ENCODE measurements at places on chromosomes 5 and 9. TPM values are rescaled to one million over a fixed set of nuclear protein-coding genes. Genes with fewer than 3 reads are reported as not detected.

DNA sequence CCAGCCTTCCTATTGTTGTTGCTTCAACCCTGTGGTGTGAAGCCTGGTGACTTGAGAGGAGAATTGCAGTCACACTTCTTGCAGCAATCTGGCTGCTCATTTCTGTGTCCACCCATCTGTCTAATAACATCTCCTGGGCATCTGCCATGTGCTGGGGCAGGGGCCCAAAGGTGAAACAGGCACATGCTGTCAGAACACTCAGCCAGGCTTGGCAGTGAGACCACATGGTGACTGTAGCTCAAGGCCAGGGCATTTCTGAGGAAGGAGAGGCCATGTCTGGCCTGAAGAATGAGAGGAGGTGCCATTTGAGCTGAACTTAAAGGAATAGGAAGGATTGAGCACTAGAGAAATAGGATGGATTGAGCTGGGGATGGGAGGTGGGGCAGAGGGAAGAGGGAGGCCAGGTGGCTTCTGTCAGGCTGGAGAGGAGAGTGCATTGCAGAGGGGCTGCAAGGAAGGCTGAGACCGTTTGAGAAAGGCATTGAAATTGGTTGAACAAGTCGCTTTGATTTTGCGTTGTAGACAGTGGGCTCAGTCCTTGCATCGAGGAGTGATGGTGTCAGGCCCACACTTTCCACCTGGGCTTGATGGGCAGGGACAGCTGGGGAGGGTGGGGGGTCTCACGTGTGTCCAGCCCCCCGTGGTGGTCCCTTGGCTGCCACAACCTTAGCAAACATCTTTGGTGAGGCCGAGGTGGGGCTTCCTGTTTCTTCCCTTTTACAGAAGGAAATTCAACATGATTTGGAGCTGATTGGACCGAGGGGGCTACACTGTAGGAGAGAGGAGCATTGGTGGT lies 222.4 kb downstream of the CACNA1B start:
- peak; percentile 14 for DNase-seq

GRCh38 chr5:163306421-163306820 lies 131.0 kb upstream of the CCNG1 start:
- DNase-seq: no peak

GRCh38 chr5:131321066-131321465 lies 57.2 kb downstream of the CDC42SE2 start:
- no peak for DNase-seq

- no peak for DNase-seq
Measured at GRCh38 chr5:130166839-130167490, 262.7 kb downstream of the CHSY3 start.

DNA sequence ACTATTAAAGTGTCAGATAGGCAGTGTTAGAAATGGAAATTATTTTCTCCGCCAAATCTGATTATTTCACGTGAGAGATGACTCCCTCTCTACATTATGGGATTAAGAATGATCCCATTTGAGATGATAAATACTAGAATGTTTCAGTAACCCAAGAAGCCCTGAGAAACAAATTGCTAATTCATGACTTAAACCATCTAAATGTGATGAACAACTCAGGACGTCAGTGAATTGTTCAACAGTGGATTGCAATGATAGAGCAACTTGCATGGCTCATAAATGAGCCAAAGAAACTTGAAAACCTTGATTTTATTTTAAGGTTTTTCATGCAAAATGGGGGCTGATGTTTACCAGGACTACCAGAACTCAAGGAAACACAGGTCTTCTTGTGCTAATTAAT lies 350.5 kb upstream of the WWC1 start:
- DNase-seq: no peak

GRCh38 chr5:142807372-142807911 lies 37.3 kb downstream of the ARHGAP26 start:
- no peak for DNase-seq

DNA sequence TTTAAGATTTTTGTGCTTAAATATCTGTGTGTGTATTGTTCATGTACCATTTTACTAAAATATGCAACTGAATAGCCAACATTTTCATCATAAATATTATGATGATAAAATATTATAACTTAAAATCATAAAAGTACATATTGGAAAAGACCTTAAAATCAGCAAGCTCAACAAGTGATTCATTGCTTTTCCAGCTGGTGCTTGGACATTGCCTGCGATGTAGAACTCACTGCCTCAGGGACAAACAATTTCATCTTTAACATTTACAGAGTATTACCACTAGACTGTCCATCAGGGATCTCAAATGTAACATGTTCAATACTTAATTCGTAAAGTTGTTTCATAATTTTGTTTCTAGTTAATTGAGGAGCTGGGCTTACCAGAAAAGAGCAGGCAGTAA lies 17.5 kb upstream of the SMARCA2 start:
- no peak for DNase-seq

DNA sequence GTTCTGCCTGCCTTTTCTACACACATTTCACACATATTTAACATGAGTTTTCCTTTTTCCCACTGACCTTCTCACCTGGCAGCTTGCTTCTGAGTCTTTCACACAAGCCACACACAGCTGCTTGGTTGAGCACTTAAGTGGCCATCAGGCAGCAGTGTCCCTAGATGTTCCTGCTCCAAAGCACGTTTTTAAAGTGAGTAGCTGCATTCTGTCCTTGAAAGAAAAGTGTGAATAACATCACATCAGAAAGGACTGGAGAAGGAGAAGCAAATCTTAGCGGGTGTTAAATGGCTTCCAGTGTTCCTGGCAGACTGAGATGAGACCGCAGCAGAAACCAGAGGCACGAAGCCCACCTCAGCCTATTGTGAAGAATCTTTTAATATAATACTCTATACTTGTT lies 209.2 kb upstream of the IRX4 start:
- no peak for DNase-seq

DNA sequence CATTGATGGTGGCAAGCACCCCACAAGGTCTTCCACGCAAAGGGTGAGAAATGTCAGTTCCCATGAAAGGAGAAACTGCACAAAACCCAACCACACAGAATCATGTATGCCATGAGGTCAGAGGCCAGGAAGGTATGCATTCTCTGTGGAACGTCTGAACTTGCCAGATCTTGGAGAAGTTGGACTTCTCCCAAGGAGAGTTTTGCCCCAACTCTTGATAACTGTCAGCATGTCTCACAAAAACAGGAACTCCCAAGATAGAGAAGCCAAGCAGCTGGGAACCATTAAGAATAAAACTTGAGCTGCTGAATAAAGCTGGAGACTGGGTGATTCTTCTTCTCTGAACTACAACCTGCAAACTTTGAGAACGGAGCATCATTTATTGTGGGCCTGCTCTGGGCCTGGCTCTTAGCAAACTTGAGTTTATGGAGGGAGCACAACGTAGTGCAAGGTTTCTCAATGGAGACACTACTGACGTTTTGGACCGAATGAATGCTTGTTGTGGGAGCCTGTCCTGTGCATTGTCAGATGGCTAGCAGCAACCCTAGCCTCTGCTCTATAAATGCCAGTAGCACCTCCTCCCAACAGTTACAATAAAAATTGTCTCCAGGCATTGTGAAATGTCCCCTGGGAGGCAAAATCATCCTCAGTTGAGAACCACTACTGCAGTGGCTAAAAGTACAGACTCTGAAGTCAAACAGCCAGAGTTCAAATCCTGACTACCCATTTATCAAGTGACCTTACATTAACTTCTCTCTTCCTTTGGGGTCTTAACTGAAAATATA lies 193.5 kb downstream of the ACTL7B start:
- no peak for DNase-seq

GRCh38 chr5:135150767-135151166 lies 116.7 kb upstream of the PITX1 start:
- DNase-seq: no peak

SH2D3C gene
- not detected for total RNA-seq

DPM2 gene
- total RNA-seq: 11.7 TPM

SLC34A3 gene
- not detected for total RNA-seq

TICAM2 gene
- total RNA-seq: 9.9 TPM

PCDHA8 gene
- 0.18 TPM for total RNA-seq
